ENCODE measurements at places on chromosomes 4 and X. TPM values are rescaled to one million over a fixed set of nuclear protein-coding genes. Genes with fewer than 3 reads are reported as not detected.

GRCh38 chr4:136113921-136114320, 1418.4 kb downstream of the PCDH18 start:
- H3K27ac ChIP-seq = no peak overlapping the region
- H3K36me3 ChIP-seq = no peaks in the 10 kb centered on the region
- no peak overlapping the region for H3K4me3 ChIP-seq
- H3K4me1 ChIP-seq = no peaks in the 10 kb centered on the region
- DNase-seq = no peak

GRCh38 chr4:2470791-2471190, 1.9 kb downstream of the RNF4 start:
- H3K27ac ChIP-seq = no peak overlapping the region
- H3K4me1 ChIP-seq = peaks cover 4% of the 10 kb centered on the region
- H3K27me3 ChIP-seq = no peaks in the 10 kb centered on the region
- DNase-seq = no peak
- H3K4me3 ChIP-seq = peak overlapping the region; percentile 99

The GAGE1 gene
- polyA plus RNA-seq = not detected

The TMEM47 gene
- polyA plus RNA-seq = 11.3 TPM

The SPANXA1 gene
- polyA plus RNA-seq = not detected

The NPY2R gene
- not detected for polyA plus RNA-seq

The ADRA2C gene
- 0.28 TPM for polyA plus RNA-seq

Measured in liver (tissue), 10 donors.